ENCODE measurements at places on chromosomes 12 and 14.

GRCh38 chr12:26496170-26496569 is 300.8 kb downstream of the SSPN start:
- no peak for DNase-seq

GRCh38 chr12:52204931-52205505 is 13.2 kb upstream of the KRT80 start:
- DNase-seq, result no peak

DNA sequence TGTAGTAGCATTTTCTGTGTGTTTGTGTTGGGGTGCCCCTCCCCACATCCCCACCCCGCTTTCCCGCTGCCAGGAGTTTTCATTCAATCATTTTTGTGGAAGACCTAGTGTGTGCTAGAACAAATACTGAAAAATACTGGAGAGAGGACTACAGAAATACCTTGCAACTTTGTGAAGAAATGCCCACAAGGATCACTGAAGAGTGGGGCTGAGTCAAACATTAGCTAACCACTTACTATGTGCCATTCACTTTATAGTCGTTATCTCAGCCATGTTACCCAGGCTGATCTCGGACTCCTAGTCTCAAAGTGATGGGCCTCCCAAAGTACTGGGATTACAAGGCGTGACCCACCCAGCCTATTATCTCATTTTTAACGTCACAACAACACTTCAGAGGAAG is 559 bp upstream of the LMBR1L start:
- no peak for DNase-seq

GRCh38 chr14:30657050-30657449 is 34.9 kb downstream of the SCFD1 start:
- no peak for DNase-seq

GRCh38 chr14:60092526-60092920 is 800 bp downstream of the PCNX4 start:
- DNase-seq, result peak; percentile 49

DNA sequence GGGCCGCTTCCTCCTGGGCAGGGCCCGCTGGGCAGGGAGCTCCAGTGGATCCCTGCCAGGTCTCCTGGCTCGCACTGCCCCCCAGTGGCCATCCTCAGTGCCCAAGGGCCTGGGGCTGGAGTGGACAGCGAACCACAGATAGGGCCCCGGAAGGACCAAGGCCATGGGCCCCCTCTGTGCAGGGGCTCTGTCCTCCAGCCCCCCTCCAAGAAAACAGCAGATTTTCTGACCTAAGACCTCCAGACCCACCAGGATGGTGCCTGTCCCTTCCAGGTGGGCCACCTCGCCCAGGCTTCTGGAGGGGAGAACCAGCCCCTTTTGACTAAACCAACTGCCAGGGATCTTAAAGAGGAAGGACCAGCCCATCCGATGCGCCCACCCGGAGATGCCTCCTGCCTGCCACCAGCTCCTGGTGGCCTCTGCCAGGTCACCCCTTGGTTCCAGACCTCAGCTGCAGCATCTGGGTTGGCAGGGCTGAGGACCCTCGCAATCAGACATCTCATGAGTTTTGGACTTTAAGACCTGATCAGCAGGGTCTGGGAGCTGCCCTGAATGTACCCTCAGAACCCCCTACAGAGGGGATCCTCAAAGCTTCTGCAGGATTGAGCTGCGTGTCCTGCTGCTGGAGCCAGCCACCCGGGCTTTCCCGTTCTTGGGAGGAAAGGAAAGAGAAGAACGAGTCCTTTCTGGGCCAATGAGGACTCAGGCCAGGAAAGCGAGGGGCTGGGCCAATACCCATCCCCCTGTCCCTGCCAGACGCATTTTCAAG is 325.8 kb upstream of the DIO3 start:
- peak; percentile 38 for DNase-seq

- DNase-seq, result no peak
These were observed 1032.2 kb upstream of the SEL1L start for GRCh38 chr14:82565825-82566224.

DNA sequence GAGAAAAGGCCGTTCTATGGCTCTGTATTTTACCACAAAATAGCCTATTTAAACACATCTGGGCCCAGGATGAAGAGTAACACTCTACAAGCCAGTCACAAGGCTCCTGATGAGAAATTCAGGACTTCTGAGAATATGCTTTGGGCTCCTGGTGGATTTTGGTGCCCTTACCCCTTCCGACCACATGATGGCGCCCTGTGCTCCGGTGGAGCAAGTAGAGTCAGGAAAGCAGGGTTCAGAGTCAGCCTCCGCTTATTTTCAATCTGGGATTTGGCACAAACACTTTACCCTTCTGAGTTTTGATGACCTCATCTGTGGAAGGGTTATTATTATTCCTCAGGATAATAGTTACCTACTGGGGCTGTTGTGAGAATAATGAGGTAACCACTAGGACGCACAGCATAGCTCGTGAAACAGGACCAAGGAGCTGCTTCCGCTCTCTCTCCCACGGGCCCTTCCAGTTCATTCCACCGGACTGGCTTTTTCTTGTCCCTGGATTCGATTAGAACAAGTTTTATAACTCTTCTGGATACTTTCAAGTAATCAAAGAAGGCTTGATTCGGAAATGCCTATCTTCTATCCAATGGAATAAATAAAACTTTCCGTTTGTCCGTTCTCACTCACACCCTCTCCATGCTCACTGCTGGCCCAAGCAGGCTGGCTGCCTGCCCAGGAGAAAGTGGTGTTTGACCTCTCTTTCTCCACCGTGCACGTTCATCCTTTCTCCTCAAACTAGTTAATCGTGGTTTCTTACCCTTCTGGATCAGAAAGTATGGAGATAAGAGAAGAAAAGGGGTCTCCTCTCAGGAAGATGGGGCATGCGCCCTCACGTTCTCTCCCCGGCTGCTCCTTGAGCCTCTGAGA is 104.6 kb downstream of the GALC start:
- no peak for DNase-seq

All from fibroblast of skin of right biceps (primary cell).